ENCODE measurements at places on chromosomes 5 and 9.
A peak's percentile ranks its signal among the peaks of the same experiment; 100 is the strongest.

GRCh38 chr5:155594270-155594669, 580.7 kb downstream of the KIF4B start:
- DNase-seq: no peak

DNA sequence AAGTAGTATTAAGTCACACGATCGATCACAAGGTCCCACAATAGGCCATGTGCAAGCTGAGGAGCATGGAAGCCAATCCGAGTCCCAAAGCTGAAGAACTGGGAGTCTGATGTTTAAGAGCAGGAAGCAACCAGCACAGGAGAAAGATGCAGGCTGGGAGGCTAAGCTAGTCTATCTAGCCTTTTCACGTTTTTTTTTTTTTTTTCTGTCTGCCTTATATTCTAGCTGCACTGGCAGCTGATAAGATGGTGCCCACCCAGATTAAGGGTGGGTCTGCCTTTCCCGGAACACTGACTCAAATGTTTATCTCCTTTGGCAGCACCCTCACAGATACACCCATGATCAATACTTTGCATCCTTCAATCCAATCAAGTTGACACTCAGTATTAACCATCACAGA, 6.5 kb downstream of the PPIP5K2 start:
- no peak for DNase-seq

DNA sequence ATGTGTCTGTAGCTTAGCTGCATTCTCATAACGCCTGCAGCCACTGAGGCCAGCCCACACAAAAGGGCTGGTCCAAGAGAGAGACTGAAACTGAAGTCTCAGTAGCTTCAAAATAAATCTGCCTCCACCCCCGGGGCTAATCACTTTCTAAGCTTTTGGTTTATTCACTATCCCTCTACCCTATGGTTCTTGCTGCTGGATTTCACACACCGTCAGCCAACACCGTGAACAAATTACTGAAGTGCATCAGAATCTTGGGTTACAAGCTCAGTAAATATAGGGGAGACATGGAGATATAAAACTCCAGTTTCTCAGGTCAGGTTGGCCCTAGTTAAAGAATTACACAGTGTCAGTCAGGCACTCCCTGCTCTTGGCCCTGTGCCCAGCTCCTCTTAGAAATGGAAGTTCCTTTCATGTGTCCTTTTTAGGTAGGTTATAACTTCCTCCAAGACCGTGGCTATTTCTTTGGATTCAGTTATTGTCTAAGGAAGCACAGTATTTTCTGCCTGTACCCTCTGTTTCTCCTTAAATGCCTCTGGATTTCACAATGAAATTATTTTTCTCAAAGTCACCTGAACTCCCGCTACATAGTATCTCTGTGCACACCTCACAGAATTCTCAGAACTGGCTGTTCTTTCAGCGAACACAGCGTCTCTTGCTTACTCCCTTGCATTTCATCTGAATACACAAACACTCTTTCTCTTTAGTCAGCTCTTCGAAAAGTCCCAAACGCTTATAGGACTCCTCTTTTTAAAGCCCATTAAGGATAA, 112.5 kb downstream of the FAM174A start:
- no peak for DNase-seq

GRCh38 chr5:172178991-172179989, 8.7 kb downstream of the STK10 start:
- DNase-seq: no peak

DNA sequence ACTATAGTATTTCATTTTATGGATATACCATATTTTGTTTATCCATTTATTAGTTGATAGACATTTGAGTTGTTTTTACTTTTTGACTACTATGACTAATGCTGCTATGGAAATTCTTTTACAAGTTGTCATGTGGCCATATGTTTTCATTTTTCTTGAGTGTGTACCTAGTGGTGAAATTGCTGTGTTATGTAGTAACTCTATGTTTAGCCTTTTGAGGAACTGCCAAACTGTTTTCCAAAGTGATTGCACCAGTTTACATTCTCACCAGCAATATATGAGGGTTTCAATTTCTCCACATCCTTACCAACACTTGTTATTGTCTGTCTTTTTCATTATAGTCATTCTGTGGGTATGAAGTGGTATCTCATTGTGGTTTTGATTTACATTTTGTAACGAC, 75.4 kb downstream of the GRIA1 start:
- no peak for DNase-seq

GRCh38 chr9:125145425-125145824, 2.1 kb upstream of the SCAI start:
- DNase-seq: no peak

- no peak for DNase-seq
These were observed 39.2 kb downstream of the GRAMD2B start for GRCh38 chr5:126462239-126463014.

GRCh38 chr5:150658699-150659265, 2.3 kb upstream of the MYOZ3 start:
- no peak for DNase-seq

DNA sequence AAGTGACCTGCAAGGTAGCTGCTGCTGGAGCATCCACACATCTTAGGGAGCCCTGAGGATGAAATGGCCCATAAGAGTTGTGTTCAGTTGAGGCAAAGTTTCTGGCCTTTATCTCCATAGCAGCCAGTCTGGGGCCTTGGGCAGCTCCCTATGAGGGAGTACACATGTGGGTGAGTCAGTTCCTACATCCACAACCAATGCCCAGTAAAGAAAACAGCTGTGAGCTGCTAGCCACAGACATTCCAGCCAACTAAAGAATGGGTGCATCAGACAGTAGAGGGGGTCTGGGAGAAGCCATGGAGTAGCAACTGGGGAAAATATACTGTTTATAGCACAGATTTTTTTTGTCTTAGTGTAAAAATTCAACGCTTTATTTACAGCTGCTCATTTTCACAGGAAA, 720.7 kb downstream of the TLE1 start:
- DNase-seq: no peak

DNA sequence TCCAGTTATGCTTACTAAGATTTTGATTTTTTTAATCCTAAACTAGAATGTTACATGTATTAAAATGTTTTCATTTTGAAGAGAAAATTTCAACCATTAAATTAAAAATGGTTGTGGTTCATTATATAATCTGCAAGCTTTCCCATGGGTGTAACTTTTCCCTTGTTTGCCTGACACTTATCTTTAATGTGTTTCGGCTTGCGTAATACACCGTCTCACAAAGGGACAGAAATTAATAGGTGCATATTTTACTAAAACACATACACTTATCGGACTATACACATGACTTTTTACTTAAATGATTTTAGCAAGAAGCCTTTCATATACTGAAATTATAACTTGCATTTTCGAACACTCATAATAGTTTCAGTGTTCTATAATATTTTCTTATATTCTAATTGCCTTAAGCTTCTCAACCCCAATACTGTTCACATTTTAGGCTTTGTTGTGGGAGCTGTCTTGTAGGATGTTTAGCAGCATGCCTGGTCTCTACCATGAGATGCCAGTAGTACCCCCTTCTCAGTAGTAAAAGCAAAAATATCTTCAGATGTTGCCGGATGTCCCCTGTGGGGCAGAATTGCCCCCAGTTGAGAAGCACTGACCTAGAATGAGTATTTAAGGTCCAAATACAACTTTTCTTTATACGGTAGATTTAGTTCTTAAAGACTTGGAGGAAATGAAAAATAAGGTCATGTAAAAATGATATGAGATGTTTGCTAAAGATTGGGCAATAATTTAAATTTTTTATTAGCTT, 28.6 kb downstream of the UGCG start:
- no peak for DNase-seq

- DNase-seq: no peak
These were observed 4.8 kb downstream of the GM2A start for GRCh38 chr5:151257731-151258181.

DNA sequence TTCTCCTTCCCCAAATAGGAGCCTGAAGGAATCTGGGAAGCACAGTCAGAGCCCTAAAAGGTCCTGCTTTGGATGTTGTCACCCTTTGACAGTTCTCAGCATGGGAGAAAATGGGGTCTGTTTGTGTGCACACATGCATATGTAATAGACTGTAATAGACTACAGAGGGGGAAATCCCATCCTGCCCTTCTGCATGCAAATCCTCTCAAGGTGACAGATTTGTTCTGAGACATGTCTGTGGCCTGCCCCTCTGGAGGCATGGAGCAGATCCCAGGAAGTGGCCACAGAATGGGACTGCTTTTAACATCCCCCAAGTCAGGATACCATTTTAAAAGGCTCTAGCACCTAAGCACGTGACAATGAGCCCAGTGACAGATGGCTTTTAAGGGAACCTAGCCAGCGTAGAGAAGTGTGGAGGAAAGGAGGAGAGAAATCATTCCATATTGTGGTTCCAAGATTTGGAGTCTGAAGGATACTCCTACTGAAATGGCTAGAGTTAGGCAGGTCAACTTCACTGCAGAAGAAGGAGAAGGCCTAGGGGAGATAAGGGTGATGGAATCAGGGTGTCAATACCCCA, 483.5 kb downstream of the SPOCK1 start:
- DNase-seq: no peak

GRCh38 chr5:168447808-168448207, 38.5 kb upstream of the RARS1 start:
- DNase-seq: no peak

DNA sequence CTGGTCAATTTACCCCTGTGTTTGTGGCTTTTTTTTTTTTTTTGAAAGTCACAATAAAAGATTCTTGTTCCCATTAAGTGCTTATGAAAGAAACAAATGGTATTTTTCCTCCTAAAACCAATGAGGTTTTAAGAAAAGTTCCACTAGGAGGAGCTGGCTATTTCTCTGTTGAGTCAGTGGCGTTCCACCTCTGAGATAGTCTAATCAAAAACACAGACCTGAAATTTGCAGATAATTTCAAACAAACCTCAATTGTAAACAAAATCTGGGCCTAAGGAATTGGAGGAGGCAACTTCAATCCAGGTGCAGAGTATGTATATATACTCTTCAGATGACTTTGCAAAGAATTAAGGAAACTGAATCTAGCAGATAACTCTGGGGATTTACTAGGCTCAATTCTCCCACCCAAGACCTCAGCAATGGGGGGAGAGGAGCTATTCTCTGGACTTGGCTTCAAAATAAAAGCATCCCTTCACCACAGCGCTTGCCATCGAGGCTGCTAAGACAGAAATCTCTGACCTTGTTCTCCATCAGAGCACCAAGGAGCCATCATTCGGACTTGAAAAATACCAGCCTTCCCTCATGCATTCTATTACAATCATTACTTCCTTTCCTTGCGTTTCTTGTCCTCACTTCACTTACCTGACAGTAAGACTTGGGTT, 52.4 kb downstream of the FANCC start:
- DNase-seq: no peak

DNA sequence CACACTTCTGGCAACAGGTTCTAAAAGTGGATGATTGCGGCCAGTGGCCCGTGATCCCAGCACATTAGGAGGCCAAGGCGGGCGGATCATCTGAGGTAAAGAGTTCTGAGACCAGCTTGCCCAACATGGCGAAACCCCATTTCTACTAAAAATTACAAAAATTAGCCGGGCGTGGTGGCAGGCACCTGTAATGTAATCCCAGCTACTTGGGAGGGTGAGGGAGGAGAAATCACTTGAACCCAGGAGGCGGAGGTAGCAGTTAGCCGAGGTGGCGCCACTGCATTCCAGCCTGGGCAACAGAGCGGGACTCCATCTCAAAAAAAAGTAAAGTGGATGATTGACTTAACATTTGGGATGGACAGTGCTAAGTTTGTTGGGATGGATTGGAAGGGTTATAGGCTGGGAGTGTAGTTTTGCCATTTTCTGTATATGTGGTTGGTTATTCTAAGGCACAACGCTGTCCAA, 3.4 kb downstream of the MATR3 start:
- DNase-seq: no peak

GRCh38 chr9:83935276-83935935, 14.2 kb upstream of the KIF27 start:
- DNase-seq: no peak

DNA sequence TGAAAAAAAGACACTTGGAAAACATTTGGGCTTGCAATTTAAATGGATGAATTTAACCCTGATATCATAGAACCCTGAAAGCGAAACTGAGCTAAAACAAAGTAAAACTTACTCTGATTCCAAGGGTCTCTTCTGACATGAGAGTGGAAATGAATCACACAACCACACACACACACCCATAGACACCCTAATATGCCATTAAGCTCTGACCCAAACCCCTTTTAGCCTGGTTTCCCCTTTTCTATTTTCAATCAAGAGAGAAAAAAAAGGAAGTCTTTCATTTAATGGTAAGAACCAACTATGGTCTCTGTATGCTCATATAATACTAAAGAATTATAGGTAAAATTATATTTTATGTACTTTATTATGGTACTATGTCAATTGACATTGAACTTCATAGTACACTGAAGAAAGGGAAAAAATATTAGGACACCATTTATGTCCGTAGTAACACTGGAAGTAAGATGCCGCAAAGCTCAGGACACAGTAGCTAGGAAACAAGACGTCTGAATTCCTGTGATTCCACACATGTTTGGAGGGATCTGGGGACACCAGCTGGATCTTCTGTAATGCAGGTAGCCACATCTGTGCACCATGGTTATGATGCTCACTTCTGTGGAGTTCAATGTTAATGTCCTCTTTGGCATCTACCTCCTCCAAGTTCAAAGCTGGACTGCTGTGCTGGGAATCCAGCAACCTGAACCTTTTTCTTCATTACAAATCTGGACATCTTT, 95.8 kb downstream of the PCSK1 start:
- no peak for DNase-seq

GRCh38 chr9:135864447-135865049, 42.8 kb downstream of the CAMSAP1 start:
- peak; percentile 34 for DNase-seq

- no peak for DNase-seq
These were observed 32.7 kb upstream of the DNAH5 start for GRCh38 chr5:13976867-13977830.

GRCh38 chr9:93190656-93191353, 6.9 kb downstream of the WNK2 start:
- DNase-seq: no peak

DNA sequence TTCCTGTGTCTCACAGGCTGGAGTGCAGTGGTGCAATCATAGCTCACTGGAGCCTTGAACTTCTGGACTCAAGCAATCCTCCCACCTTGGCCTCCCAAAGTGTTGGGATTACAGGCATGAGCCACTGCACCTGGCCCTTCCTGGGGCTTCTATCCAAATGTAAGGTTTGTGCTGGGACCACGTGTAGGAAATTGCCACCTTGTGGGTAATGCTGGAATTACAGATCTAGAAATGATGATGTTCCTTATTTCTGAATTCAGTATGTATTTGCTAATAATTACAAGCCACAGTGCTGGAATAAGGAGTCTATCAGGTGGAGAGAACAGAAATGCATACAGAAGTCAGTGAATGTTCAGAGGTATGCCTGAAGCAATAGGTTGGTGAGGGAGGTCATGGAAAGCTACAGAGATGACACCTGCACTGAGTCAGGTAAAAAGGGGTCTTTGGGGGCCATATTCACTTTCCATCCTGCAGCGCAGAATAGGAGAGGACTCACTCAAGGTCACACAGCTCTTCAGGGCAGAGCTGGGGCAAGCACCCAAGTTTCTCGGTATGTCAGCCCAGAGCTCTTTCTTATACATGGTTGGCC, 8.8 kb upstream of the IGFBPL1 start:
- no peak for DNase-seq

GRCh38 chr9:76542360-76542759, 83.4 kb downstream of the GCNT1 start:
- DNase-seq: no peak
